ENCODE measurements at places on chromosomes 7 and 10. TPM values are rescaled to one million over a fixed set of nuclear protein-coding genes. Genes with fewer than 3 reads are reported as not detected.

The FBH1 gene
- 145 TPM for total RNA-seq

The MYO1G gene
- total RNA-seq: 0.17 TPM

The TMEM176A gene
- not detected for total RNA-seq

The OPN1SW gene
- not detected for total RNA-seq

The PRPS1L1 gene
- 0.14 TPM for total RNA-seq

The ZDHHC6 gene
- total RNA-seq: 28.4 TPM

DNA sequence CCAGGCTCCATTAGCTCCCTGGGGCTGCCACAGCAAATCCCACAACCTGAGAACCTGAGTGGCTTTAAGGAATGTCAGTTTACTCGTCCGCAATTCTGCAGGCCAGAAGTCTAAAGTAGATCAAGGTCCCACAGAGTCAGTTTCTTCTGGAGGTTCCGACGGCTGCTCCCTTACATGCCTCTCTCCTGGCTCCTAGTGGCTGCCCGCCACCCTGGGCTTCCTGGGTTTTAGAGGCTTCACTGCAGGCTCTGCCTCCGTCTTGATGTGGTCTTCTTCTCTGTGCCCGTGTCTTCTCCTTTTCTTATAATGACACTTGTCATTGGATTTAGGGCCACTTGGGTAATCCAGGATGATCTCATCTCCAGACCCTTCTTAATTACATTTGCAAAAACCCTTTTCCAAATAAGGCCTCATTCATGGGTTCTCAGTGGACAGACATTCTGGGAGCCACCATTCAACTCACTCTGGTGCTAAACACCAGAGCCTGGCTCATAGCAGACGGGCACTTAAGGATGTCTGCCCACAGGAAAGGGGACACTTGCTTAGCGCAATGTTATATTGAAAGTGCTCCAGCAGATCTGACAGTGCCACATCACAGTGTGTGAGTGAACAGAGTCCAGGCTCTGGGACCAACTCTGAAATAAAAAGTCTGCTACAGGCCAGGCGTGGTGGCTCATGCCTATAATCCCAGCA, 77.6 kb downstream of the VWC2 start:
- no peak for DNase-seq

GRCh38 chr7:106057962-106058927, 53.9 kb downstream of the SYPL1 start:
- no peak for DNase-seq

- no peak for DNase-seq
Observed at GRCh38 chr10:8224591-8224990, 170.1 kb downstream of the GATA3 start.

DNA sequence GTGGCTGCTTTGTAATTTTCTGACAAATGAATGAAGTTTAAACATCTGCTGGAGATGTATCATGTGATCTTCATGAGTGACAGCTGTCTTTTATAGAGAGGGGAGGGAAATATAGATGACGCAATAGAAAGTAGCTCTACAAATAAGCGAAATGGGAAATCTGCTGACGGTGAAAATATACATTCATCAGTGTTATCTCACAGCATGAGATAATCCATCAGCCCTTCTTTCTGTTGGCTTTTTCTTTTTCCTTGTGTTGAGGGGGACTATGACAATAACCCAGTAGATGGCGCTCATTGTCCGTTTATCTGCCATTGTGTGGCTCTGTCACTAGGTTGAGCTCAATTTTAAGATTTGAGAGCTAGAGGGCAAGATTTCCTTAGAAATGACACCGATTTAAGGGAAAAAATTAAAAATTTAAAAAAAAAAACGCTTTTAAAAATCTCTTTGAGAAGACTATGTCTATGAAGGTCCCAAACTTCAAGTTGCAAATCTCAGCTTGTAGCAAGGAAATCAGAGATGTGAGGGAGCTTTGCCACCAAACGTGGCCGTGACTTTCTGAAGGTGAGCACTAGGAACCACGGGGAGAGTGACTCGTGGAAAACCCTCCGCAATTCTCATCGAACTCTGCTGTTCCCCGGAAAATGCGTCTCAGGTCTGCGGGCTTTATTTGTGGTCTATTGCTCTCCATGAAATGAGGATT, 114.6 kb upstream of the SFMBT2 start:
- DNase-seq: peak; percentile 79

- no peak for DNase-seq
Observed at GRCh38 chr10:77544617-77545016, 93.0 kb downstream of the KCNMA1 start.

DNA sequence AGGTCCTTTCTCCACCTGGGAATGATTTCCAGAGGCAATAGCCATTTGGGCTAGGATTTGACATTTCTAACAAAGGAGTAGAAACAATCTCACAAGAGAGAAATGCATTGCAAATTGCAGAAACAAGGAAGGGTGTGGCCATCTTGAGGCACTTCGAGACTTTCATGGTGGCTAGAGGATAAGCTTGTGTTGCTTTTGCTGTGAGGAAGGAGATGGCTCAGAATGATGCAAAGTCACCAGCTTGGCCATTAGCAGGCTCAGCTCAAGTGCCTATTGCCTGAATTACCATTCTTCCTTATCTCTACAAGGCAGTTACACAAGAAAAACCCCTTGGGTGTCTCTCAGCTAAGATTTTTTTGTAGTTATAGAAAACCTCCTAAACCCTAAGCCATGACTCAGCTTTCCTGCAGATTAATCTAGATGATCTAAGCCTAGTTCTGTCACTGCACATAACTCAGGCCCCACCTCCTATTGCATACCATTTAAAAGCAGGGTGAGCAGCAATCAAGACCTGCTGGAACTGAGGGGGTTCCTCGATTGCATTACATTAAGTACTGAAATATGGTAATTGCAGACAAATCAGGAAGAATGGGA, 683.1 kb downstream of the NRG3 start:
- DNase-seq: no peak

All from dermis blood vessel endothelial cell (primary cell).